ENCODE measurements at places on chromosomes 7 and 10.
A peak's percentile ranks its signal among the peaks of the same experiment; 100 is the strongest.

GRCh38 chr10:79262131-79262530, 85.1 kb upstream of the PPIF start:
- DNase-seq: no peak

DNA sequence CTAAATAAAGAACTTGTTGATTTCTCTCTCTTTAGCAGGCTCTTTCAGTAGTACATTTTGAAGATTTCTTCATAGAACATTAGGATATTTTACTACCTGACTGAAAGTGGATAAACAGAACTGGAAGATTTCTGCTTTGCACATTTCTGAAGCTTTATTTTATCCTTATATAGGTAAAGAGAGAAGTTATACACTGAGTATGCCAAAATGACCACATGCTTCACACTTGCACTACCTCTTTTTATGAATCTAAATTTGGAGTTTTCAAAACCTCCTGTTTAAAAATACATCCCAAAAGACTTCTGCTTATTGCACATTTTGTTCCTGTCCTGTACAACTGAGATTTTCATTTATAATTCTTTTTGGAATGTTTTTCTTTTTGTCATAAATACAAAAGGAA, 197.4 kb upstream of the PRPS1L1 start:
- DNase-seq: no peak

DNA sequence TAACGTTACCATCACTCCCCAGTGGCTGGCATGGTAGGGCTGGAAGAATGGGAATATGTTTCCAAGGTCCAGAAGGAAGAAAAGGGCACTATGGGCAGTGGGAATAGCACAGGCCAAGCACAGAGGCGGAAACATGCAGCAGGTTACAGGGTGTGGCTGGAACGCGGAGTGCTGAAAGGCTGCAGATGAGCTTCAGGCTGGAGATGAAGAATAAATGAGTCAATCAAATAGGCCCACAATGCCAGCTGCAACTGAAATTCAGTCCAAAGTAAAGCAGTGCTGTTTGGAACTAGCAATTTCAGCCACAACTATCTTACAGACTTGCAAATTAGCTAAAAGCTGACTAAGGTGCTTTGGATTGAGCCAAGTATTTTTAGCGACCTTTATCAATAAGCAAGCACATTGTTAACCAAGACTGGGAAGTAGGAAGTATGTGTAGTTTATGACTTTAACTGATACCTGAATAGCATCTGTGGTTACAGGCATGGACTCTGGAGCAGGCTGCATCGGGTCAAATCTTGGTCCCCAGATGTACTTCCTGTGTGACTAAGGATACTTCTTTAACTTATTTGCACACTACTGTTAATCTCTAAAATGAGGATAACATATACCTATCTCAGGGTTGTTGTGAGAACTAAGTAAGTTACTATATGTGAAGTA, 77.5 kb upstream of the CTTNBP2 start:
- no peak for DNase-seq

DNA sequence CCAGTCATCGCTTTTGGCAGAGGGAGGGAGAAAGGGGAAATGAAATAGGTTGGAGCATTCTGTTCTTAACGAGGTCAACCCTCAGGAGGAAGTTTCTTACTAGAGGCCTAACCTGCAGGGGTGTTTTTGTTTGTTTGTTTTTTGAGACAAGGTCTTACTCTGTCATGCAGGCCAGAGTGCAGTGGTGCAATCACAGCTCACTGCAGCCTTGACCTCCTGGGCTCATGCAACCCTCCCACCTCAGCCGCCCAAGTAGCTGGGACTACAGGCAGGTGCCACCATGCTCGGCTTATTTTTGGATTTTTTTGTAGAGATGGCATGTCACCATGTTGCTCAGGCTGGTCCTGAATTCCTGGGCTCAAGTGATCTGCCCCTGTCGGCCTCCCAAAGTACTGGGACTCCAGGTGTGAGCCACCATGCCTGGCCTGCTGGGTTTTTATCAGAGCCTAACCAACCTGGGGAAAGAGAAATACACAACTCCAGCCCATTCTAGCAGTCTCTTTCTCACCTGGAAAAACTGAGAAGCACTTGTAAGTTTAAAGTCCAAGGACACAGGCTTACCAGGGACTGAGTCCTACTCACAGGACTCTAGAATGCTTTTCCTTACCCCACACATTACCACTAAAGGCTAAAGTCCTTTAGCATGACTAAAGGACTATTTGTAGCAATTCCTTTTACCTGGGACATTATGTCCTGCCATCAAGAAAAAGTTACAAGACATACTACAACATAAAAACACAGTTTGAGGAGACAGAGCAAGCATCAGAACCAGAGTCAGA, 101.0 kb upstream of the EGFR start:
- DNase-seq: no peak

GRCh38 chr7:90693939-90694338, 97.8 kb downstream of the CDK14 start:
- DNase-seq: no peak

GRCh38 chr7:140455743-140456142, 23.6 kb downstream of the MKRN1 start:
- DNase-seq: no peak

GRCh38 chr7:38709123-38709522, 78.0 kb upstream of the AMPH start:
- no peak for DNase-seq

DNA sequence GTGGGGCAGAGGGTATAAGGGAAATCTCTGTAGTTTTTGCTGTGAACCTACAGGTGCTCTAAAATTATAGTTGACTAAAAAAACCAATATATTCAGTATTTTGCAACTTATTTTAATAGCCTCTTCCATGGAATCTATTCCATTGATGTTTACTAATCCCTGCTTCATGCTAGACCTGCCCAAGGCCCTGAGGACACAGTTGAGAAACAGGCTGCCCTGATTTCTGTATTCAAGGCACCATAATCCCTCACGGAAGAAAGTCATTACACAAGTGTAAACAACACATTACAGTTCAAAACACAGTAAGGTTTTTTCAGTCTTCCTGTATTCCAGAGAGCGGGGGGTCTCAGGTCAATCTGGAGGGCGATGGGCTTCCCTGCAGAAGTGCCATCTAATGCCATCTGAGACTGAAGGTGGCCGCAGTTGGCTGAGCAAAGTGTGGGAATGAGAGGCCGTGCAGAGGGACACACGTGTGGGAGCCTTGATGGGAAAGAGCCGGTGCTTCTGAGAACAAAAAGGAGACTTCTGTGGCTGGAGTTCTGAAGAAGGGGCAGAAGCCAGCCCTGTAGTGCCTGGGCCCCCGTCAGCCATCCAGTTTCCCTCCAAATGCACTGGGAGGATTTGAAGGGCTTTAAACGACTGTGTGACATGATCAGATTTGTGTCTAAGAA, 146.9 kb downstream of the PTPN20 start:
- no peak for DNase-seq

GRCh38 chr7:55548295-55548731, 24.0 kb downstream of the VOPP1 start:
- no peak for DNase-seq

DNA sequence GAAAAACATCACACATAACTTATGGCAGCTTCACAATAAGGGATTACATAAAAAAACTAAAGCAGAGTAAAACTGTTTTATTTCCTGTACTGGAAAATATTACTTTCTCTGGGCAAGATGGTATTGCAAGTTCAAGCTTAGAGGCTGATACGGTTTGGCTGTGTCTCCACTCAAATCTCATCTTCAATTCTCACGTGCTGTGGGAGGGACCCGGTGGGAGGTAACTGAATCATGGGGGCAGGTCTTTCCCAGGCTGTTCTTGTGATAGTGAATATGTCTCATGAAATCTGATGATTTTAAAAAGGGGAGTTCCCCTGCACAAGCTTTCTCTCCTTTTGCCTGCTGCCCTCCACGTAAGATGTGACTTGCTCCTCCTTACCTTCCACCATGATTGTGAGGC, 5.1 kb upstream of the LRRC27 start:
- no peak for DNase-seq

GRCh38 chr10:70780772-70781171, 4.4 kb downstream of the TBATA start:
- no peak for DNase-seq

DNA sequence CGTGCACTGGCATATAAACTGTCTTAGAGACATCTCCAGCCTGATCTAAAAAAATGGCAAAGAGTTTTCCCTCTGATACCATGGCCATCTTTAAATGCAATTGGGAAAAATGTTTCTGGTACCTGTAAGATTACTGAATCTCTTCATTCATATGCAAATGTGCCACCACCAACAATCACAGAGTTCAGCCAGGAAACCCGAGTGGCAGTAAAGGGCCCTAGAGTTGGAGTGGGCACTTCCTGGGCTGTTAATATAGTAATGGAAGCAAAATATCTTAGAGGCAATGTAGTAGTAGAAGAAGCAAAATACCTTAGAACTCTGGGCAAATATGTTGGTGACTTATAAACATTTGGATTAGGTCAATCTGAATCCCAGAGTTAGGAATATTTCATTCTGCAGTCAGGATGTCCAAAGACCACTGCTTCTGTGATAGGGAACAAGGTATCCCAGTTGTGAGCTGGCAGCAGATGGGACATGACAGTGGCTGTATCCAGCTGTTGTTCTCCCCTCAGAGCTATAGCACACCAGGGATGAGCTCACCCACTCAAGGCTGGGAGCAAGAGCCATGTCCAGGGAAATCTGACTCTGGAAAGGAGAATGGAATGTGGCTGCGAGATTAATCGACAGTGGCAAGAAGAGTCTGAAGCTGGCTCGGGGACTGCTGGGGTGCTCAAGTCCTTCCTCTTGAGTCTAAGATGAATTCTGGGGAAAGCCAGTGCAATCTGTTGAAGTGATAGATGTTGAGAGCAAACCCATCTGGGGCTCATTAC, 332.1 kb downstream of the PHTF2 start:
- no peak for DNase-seq

GRCh38 chr7:108112683-108113082, 17.5 kb downstream of the LAMB4 start:
- no peak for DNase-seq

DNA sequence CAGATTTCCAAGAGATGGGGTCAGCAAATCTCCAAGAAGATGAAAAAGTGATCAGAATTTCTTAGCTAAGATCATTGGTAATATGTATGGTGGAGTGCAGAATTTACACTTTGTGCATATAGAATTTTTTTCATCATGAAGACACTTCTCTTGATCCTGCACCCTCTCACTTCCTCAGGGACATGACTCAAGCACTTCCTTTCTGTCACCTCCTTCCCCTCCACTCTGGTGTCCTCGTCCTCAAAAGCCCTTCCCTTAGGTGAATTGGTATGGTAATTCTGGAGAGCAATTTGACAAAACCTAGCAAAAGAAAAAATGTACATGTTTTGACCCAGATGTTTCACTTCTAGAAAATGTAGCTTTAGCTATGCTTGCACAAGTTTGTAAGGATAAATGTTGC, 18.1 kb downstream of the CALN1 start:
- DNase-seq: no peak

- peak; percentile 23 for DNase-seq
These were observed 165.6 kb upstream of the KMT2E start for GRCh38 chr7:104848138-104848990.

GRCh38 chr10:79149662-79150443, 81.1 kb downstream of the ZMIZ1 start:
- DNase-seq: peak; percentile 63

DNA sequence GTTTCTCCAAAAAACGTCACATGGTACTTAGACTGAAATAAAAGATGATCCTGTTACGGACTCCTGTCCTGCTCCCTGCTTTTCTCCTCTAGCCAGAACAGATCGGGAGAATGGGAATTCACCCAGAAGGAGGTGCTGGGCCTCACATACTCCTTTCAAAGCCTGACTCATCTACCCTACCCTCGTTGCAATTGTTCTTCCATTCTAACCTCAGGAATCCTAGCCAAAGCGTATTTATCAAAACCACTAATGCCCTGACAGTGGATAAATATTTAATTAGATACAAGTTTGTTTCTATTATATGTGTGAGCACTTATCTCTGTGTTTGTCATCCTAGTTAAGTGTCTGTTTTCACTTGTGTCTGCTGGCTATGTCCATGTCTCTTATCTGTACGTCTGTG, 21.7 kb downstream of the ZCWPW1 start:
- no peak for DNase-seq

GRCh38 chr10:13046851-13047528, 45.5 kb upstream of the CCDC3 start:
- no peak for DNase-seq

GRCh38 chr10:94199565-94199964, 163.2 kb downstream of the NOC3L start:
- no peak for DNase-seq

- DNase-seq: no peak
These were observed 1009.7 kb upstream of the CELF2 start for GRCh38 chr10:10007957-10008356.

GRCh38 chr7:142632271-142633134, 116.8 kb upstream of the PRSS1 start:
- peak; percentile 62 for DNase-seq

DNA sequence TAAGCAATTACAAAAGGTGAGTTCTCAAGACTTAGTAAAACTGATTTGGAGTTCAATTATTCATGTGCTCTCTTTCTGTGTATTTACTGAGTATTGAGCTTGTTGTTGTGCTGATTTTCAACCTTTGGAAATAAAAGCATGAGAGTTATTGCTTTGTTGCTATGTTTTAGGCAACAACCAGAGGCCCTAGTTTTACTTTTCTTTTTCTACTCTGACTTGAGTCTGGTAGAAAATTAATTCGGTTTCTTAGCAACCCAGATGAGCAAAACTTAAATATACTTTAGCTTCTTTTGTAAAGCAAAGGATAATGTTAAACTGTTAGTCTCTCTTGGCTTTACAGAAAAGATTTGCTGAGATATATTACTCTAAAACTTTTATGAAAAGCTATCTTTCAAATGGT, 66.4 kb upstream of the SCIN start:
- no peak for DNase-seq

GRCh38 chr10:49610114-49610457, at the start of gene SLC18A3:
Gene SLC18A3 (plus strand): TSS chr10:49610310. CDS start chr10:49610741, 431 bp downstream.
- no peak for DNase-seq

GRCh38 chr10:23614483-23614882, 175.6 kb downstream of the OTUD1 start:
- no peak for DNase-seq

GRCh38 chr10:21593986-21594385, 60.0 kb downstream of the MLLT10 start:
- no peak for DNase-seq

DNA sequence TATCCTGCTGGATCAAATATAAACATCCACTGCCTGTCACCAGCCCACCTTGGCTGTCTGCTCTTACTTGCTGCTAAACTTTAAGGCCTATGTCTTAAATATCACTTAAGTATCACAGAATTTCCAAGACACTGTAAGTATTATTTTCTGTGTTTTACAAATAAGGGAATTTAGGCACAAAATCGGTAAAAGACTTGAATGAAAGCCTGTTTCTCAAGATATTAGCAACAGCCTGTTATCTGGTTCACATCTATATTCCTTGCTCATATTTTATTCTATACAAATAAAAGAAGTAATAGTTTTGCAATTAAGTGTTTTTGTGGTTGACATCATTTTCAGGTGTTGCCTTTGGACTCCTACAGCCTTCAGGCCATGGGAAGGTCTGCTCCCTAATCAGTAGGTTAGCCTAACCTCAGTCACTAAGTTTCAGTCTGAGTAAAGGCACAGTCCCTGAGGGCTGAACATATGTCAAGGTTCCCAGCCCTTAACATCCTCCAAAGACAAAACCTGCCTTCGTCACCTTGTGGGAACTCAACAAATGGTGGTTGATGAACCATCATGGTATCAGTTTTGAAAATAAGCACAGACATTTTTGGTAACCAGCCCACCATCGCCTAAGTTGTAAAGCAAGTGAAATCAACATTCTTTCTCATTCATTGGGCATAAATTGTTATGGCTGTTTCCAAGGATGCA, 127.1 kb downstream of the CREB5 start:
- no peak for DNase-seq

GRCh38 chr10:57320416-57320815, 947.3 kb downstream of the IPMK start:
- no peak for DNase-seq

Measured in CD4-positive, alpha-beta T cell treated with Interleukin-15 for 1 hour (primary cell).